LoVo (cell line): ENCODE measurements at places on chromosomes 5 and 9.

GRCh38 chr5:109567374-109568044 lies 122.2 kb upstream of the MAN2A1 start:
- DNase-seq, result no peak

DNA sequence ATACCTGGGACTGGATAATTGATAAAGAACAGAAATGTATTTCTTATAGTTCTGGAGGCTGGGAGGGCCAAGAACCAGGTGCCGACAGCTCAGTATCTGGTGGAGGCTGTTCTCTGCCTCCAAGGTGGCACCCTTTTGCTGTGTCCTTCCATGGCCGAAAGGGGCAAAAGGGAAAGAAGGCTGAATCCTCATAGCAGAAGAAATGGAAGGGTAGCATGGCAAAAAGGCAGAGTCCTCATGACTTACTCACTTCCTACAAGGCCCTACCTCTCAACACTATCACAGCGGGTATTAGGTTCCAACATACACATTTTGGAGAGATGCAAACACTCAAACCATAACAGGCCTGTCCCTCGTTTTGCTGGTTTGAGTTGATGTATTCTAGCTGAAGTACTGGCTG lies 25.1 kb upstream of the MED10 start:
- DNase-seq, result no peak

- no peak for DNase-seq
Observed at GRCh38 chr5:96294884-96295202, 138.2 kb downstream of the PCSK1 start.

- no peak for DNase-seq
Observed at GRCh38 chr5:62547945-62548630, 30.5 kb upstream of the LRRC70 start.

DNA sequence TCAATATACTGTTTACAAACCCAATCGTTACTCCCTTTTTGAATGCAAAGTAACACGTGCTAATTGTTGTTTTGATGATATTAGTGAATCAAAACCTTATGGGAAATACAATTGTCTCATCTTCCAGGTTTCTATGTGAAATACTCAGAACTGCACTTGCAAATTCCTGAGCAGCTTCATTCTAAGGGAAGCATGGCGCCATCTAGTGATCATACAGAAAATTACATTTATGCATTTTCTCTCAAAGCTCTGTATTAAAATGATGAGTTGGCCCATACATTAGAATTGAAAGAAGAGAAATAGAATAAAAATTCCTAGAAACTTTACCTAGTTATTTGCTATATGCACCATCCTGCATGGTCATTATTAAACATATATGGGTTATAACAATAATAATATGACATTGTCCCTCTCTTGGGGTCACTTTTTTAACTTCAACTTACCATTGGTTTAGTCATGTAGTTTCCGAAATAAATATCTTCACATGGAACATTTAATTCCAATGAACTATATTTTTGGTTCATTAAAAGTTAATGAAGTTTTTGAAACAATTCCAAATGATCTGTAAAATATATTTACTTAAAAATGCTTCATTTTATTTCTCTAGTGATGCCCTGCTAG lies 220.0 kb downstream of the PDE4D start:
- DNase-seq, result peak; percentile 76

DNA sequence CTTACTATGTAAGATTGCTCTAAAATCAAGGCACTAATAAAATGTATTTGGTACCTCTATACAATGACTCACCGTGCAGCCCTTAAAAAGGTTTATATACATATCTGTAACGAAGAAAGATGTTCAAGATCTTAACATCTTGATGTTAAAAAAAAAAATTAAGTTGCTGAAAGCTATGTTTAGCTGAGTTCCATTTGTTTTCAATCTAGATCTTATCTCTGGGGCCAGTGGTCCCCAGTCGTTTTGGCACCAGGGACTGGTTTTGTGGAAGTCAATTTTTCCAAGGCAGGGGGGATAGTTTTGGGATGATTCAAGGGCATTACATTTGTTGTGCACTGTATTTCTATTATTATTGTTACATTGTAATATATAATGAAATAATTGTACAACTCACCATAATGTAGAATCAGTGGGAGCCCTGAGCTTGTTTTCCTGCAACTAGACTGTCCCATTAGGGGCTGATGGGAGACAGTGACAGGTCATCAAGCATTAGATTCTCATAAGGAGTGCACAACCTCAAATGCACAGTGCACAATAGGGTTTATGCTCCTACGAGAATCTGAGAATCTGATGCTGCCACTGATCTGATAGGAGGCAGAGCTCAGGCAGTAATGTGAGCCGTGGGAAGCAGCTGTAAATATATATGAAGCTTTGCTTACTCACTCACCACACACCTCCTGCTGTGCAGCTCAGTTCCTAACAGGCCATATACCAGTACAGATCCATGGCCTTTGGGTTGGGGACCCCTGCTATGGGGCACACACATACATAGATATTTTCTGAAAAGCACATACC lies 27.6 kb upstream of the TSLP start:
- no peak for DNase-seq
